ENCODE measurements at places on chromosomes 7 and 10.

DNA sequence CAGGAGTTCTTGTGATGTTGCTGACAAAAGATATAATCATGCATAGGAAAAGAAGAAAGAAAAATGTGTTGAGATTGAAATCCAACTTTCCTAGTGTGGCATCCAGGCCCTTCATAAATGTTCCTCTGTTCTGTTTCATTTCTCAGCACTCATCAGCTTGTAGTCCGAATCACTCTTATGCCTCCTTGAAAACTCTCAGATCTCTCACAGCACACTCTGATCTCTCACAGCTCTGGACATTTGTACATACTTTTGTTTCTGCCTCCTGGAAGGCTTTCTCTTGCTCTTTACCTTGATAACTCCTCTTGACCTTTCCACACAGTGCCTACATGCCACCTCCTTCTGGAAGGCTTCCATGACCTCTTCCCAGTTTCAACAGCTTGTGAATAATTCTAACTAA lies 409.0 kb upstream of the LRRN3 start:
- no peak for DNase-seq

GRCh38 chr7:122520971-122521555 lies 177.9 kb downstream of the RNF133 start:
- no peak for DNase-seq

DNA sequence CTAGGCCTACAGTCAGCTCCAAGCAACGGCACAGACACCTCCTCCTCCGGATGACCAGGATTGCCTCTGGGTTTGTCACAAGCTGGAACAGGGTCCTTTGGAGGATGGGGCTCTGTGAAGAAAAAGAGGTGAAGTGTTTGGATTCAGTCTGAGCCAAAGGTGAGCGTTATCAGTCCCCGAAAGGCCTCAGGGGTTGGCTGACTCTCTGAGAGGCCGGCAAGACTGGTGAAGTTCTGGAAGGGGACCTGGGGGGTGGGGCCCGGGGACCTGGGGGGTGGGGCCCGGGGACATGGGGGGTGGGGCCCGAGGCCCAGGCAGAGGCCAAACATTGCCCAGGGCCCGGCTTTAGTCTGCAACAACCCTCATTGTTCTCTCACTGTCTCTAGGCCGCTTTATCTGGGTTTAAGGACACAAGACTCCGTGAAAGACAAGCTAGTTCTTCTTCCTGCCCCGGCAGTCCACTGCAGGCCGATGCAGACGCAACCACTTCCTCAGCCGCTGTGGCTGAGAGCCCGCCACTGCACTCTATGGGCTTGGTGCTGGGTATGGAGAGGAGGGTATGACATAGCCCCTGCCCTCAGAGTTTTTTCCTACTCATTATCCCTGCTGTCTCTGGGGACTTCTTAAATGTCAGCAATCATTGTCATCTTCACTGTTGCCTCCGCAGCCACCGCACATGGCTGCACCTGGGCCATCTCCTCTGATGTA lies 27.4 kb upstream of the PSAP start:
- DNase-seq, result no peak

- DNase-seq, result no peak
Observed at GRCh38 chr10:33807531-33808359, 473.3 kb upstream of the NRP1 start.

DNA sequence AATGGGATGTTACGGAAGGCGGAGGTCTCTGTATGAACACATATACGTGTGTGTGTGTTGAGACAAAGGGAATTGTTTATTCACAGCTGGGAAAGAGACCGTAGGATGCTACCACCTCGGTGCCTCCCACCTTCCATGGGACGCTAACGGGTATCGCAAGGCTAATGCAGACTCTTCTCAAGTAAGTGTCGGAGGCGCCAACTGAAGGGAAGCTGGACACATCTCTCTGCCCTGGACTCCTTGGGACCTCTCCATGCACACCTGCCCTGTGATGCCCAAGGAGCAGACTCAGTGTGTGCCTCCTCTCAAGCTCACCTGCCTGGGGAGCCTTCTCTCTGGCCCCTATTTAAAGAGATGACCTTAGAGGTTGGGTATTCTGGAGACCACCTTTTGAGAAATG lies 230.9 kb downstream of the DNAJB6 start:
- no peak for DNase-seq

DNA sequence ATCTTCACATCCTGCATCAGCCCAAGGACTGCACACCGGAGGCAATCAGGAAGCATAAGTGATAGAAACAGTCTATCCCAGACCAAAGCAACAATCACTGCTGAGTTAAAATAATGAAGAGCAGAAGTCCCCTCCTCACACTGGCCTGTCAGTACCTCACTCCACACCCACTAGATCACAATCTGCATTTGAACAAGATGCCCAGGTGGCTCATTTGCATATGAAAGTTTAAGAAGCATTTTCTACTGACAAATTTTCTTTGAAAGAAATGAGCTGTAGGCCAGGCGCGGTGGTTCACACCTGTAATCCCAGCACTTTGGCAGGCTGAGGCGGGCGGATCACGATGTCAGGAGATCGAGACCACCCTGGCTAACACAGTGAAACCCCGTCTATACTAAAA lies 77.4 kb downstream of the CUL2 start:
- DNase-seq, result no peak

DNA sequence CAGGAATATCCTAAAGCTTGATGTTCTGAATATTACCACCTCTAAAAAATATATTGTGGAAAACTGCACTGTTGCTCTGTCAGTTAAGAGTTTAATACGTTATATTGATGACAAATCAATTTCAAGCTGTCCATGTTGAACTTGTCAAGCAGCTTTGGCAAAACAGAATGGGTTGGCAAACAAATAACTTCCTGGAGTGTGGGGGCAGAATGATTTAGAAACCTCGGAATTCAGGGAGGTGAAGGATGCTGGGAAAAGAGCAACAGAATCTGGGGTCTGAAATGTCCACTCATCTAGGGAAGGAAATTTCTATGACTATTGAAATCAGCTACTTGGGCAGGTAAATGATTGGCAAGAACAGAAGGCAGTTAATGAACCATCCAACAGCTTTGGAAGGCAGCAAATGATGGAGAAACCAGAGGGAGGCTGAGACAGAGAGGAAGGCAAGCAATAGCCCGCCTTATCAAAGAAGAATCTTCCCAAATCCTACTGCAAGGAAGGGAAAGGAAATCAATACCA lies 95.1 kb upstream of the PALS2 start:
- no peak for DNase-seq

- no peak for DNase-seq
Observed at GRCh38 chr7:101927802-101928201, 110.4 kb downstream of the CUX1 start.

- no peak for DNase-seq
Observed at GRCh38 chr7:28075674-28076358, 104.8 kb downstream of the JAZF1 start.

DNA sequence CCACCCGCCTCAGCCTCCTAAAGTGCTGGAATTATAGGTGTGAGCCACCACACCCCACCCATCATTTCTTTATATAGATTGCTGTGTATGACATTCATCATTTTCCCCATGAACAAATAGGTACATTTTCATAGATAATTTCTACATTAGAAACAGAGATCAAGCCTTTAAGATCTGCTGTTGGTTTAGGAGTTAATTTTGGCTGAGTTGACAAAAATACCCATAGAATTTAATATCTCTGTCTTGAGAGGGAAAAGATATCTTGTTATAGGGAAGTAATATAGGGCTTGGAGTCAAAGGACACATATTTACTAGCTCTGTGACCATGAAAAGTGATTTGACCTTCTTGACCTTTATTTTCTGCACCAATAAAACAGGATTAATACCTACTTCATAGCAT lies 51.8 kb downstream of the LRMDA start:
- no peak for DNase-seq

DNA sequence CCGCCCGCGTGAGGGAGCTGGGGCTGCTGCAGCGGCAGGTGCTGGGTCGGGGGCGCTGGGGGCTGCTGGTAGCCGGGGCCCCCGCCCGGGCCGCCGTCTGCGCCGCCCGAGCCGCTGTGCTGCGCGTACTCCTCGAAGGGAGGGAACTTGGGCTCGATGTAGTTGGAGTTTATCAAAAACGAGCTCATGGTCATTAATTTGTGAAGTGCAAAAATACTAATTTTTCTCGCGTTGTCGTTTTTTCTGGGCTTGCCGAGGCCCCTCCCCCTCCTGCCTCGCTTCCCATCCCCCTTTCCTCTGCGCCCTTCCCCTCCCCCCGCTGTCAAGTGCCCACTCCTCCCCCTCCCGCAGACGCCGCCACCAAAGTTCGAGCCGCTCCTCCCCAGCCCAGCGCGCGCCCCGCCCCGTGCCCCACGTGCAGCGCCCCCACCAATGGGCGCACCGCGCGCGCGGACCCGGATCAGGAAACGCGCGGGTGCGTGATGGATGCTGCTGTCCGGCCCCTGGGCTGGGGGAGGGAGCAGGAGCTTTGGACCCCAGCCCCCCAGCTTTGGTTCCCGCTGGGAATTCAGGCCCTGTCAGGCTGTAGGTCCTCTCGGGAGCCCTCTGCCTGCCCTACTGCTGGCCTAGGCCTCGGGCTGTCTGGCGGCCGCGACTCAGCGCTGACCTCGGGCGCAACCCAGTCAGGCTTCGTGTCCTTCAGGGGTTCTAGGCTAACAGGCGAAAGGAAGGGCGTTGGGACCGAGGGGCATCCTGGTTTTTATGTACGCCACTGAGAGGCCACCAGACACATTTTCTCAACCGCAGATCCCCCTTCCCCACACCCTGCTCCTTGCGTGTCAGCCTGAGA lies at the start of gene HOXA4:
Gene HOXA4 (minus strand): TSS at position 218 of the 850 bp plus-strand sequence. CDS start 24 bp downstream, at position 194.
- peak; percentile 67 for DNase-seq

DNA sequence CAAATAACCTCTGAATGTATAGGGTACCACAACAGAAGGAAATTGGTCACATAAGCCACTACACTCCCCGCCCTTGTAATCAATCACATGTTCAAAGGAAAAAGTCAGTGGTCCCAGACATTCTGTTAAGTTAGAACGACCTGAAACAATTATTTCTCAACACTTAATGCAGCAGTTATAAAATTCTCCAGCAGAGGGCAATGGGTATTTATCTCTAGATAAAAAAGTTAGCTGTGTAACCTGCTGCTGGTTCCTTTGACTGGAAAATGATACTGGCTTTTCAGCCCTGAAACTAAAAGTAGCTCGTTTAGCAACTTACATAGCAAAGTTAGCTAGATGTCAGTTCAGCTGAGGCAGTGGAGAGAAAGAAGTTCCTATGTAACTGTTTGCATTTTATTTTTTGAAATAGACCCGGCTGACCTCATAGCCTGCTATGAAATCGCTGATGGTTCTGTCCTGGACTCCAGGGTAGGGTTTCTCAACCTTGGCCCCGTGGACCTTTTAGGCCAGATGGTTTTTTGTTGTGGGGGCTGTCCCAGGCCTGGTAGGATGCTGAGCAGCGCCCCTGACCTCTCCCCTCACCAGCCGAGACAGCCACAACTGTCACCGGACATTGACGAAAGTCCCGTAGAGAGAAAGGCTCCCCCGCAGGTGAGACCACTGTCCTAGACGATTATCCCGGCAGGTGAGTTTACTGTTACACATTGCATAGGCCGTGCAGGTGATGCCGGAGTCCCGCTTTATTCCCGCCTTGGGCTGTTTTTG lies 40.2 kb upstream of the PROSER2 start:
- peak; percentile 74 for DNase-seq

DNA sequence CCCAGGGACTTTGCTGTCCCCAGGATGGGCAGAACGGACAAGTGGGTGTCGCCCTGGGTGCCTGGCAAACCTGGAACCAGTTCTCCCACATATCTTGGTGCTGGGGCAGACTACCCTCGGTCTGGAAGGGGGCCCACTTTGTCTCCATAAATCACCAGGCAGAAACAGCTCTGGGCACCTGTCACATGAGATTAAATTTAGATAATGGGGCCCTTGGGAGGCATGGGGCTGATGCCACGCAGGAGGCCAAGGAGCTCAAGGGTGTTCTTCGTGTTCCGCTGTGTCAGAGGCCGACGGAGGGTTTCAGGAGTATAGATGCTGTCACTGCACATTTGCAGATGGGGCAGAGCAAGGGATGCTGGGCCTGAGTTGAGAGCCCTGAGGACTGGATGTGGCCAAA lies 72.7 kb downstream of the TMEM130 start:
- no peak for DNase-seq

- DNase-seq, result no peak
Observed at GRCh38 chr10:7206412-7207100, 204.3 kb downstream of the SFMBT2 start.

- DNase-seq, result peak; percentile 56
Observed at GRCh38 chr7:151705636-151706276, 171.2 kb downstream of the PRKAG2 start.

GRCh38 chr10:51147644-51148399 lies 73.5 kb downstream of the PRKG1 start:
- DNase-seq, result no peak

DNA sequence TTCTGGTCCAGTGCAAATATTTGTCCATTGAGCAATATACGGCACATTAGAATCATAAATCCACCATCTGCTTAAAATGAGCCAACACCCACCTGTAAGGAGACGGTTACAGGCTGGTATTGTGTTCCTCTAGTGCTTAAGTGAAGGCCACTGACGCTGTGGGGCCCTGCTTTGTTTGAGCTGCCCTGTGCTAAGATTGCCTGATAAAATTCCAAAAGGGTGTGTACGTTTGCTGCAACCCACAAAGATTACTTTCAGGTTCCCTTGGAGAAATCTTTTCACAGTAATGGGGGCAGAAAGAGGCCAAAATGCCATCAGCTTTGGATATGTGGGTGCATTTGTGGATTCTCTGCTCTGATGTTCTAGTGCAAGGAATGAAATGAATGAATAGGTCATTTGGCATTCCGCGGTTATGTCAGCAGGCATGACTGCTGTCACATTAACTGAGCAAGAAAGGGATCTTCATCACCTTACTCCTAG lies 34.4 kb downstream of the AGR3 start:
- no peak for DNase-seq

GRCh38 chr10:79135790-79136189 lies 67.0 kb downstream of the ZMIZ1 start:
- DNase-seq, result no peak

DNA sequence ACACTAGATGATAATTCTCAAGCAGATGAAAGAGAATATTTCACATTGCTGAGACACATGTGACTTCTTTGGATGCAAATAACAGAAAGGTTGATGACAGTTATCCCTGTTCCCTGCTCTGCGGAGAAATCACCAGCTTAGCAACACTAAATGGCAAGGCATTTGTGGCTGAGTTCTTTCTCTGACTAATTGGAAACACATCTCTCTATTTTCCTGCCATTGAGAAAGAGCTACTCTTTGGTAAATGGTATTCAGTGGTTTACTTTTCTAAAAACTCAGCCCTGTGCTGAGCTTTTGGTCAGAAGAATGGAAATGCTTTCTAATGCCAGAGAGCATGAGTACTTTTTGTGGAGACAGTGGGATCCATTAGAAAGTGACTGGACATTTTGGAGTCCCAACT lies 771.4 kb downstream of the LRMDA start:
- DNase-seq, result no peak

All from GM13976 (cell line).